Osteocyte (in vitro differentiated cells): ENCODE measurements at places on chromosomes 12 and 14.

GRCh38 chr14:70897464-70897863 lies 9.8 kb upstream of the PCNX1 start:
- peaks cover 82% of the 10 kb centered on the region for H3K4me1 ChIP-seq
- H3K36me3 ChIP-seq = no peaks in the 10 kb centered on the region
- no peaks in the 10 kb centered on the region for H3K27me3 ChIP-seq
- no peak overlapping the region for H3K4me3 ChIP-seq

- peaks cover 5% of the 10 kb centered on the region for H3K36me3 ChIP-seq
- H3K27ac ChIP-seq = peak overlapping the region; percentile 89
- peak overlapping the region; percentile 36 for H3K4me3 ChIP-seq
- no peaks in the 10 kb centered on the region for H3K27me3 ChIP-seq
These were observed 9.2 kb downstream of the FAR2 start for GRCh38 chr12:29158115-29158763.

GRCh38 chr12:91507754-91508153 lies 325.1 kb upstream of the DCN start:
- no peaks in the 10 kb centered on the region for H3K27me3 ChIP-seq
- no peaks in the 10 kb centered on the region for H3K36me3 ChIP-seq
- H3K4me3 ChIP-seq = no peak overlapping the region
- H3K4me1 ChIP-seq = peaks cover 22% of the 10 kb centered on the region
- H3K27ac ChIP-seq = no peak overlapping the region

- H3K4me1 ChIP-seq = peaks cover 44% of the 10 kb centered on the region
- H3K27me3 ChIP-seq = no peaks in the 10 kb centered on the region
- no peak for DNase-seq
- H3K27ac ChIP-seq = no peak overlapping the region
These were observed 201.7 kb upstream of the PLXNC1 start for GRCh38 chr12:93946542-93947150.

DNA sequence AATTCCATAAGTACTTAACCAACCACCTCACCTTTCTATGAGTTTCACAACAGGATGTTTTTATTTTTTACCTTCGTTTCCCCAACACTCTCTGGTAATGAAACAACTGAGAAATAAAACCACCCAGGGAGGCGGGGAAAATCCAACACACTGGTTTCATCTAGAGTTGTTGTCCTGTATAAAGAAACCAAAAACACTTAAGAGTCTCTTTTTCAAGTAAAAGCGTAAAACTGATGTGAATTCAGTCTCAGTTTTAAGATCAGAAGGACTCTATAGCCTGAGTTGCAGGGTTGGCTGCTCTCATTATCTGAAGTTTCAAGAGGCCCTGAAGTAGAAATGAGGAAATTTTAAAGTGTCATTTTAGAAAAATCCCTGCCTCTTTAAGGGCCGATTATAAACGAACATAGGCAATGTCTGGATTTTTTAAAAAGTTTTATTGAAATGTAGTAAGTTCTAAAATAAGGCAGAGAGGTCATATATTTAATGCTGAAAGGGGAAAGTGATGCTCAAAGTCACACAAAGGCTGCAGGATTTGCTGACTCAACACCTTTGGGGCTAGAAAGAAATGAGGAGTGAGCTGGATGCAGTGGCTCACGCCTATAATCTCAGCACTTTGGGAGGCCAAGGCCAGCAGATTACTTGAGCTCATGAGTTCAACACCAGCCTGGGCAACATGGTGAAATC lies 27.2 kb downstream of the HIGD1C start:
- H3K27ac ChIP-seq = no peak overlapping the region
- H3K36me3 ChIP-seq = peaks cover 10% of the 10 kb centered on the region
- H3K4me1 ChIP-seq = peaks cover 3% of the 10 kb centered on the region
- DNase-seq = no peak

DNA sequence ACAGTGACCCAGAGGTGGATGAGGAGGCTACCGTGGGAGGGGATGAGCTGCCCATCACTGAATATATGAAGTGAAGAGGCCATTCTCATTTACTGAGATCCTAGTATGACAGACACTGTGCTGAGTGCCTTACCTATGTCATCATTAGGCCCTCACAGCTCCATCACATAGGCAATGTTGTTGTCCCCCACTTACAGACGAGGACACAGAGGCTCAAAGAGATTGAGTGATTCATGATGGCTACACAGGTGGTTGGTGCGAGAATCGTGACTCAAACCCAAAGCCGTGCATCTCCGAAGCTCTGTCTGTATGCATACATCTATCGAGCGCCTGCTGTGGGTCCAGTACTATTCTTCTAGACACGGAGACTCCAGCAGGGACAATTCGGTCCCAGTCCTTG lies 5.9 kb upstream of the CCDC197 start:
- H3K27me3 ChIP-seq = peaks cover 36% of the 10 kb centered on the region
- H3K27ac ChIP-seq = no peak overlapping the region
- no peaks in the 10 kb centered on the region for H3K36me3 ChIP-seq

DNA sequence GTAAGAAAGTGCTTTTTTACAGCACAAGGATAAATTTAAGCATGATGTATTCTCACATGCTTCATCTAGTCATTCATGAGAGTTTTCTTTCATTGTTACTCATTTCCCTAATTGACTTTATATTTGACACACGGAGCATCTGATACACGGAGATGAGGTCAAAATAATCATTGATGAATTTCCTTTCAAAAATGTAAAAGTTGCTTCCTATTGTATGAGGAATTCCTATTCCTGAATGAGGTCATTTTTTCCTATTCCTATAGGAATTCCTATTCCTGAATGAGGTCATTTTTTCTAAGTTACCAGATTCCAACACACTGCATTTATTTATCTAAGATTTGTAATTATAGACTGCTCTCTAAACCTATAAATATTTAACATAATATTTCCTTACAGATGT lies 316.7 kb upstream of the KITLG start:
- DNase-seq = no peak
- no peaks in the 10 kb centered on the region for H3K27me3 ChIP-seq
- no peaks in the 10 kb centered on the region for H3K36me3 ChIP-seq
- H3K4me1 ChIP-seq = peaks cover 27% of the 10 kb centered on the region
- no peak overlapping the region for H3K27ac ChIP-seq
- no peak overlapping the region for H3K4me3 ChIP-seq

- DNase-seq = no peak
- no peak overlapping the region for H3K4me3 ChIP-seq
- peaks cover 31% of the 10 kb centered on the region for H3K36me3 ChIP-seq
- H3K4me1 ChIP-seq = peaks cover 67% of the 10 kb centered on the region
These were observed 52.1 kb downstream of the C14orf132 start for GRCh38 chr14:96091149-96091693.

DNA sequence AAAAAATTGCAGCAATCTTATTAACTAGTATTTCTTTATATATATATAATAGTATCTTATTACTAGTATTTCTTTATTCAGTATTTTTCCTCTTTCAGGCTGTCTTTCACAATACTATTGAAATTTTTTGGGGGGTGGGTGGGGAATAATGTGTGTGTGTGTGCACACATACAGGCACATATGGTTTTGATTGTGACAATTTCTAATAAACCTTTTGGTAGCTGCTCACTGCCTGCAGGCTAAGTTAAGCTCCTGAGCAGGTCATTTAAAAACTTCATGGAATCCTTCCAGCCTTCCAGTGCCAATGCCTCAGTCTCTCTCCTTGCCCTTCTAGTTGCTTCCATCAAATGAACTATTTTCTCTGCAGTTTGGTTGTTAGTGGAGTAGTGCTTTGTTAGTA lies 490.1 kb downstream of the PCNX1 start:
- H3K36me3 ChIP-seq = peaks cover 2% of the 10 kb centered on the region
- no peak overlapping the region for H3K4me3 ChIP-seq
- peaks cover 57% of the 10 kb centered on the region for H3K4me1 ChIP-seq
- H3K27ac ChIP-seq = peak overlapping the region; percentile 29
- DNase-seq = no peak
